Muscle of arm (tissue), 14 donors: ENCODE measurements at places on chromosomes 6 and 20. TPM values are rescaled to one million over a fixed set of nuclear protein-coding genes. Genes with fewer than 3 reads are reported as not detected.
A peak's percentile ranks its signal among the peaks of the same experiment; 100 is the strongest.

The RWDD1 gene
- 51.1 TPM for polyA plus RNA-seq

The SIRPD gene
- 0.12 TPM for polyA plus RNA-seq

The MACROD2 gene
- polyA plus RNA-seq: 3.4 TPM

The GMNN gene
- 12.1 TPM for polyA plus RNA-seq

GRCh38 chr20:44549123-44549522, 27.3 kb upstream of the SERINC3 start:
- no peak for DNase-seq

GRCh38 chr6:88119769-88120168, 46.4 kb downstream of the CNR1 start:
- DNase-seq: peak; percentile 1

DNA sequence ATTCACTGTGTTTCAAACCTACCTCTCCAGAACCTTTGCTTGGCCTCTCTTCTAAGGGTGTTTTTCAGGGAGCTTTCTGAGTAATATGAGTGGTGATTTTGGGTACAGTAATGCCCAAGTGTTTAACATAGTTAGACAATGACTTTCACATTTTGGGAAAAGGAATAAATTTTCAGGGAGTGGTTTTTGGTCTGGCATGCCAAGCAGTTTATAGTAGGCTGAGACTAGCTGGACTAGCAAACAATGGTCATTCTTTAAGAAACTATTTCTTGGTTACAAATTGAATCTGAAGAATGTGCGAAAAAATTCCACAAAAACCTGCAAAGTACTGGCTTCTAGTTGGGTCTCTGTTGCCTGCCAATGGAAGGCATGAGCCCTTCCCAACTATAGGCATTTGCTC, 15.4 kb downstream of the FNDC1 start:
- DNase-seq: no peak

GRCh38 chr6:150683320-150683719, 83.6 kb downstream of the PLEKHG1 start:
- no peak for DNase-seq

- DNase-seq: peak; percentile 68
Observed at GRCh38 chr6:127302728-127303660, 36.3 kb downstream of the RNF146 start.

DNA sequence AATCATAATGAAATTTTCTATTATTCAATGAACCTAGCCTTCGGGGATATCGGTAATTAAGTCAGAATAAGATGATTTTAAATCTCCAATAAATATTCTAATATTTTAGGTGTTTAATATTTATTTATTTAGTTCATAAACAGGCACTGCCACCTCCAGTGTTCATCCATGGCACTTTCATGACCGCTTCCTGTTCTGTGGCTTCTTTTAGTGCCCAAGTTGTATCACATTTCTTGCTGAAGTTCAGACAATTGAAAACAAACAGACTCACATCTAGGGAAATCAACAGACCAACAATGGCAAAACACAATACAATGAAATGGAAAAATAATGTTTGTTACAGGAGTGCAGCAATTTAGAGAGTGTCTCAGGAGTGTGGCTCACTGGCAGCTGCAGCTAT, 26.0 kb downstream of the HDDC2 start:
- DNase-seq: no peak

DNA sequence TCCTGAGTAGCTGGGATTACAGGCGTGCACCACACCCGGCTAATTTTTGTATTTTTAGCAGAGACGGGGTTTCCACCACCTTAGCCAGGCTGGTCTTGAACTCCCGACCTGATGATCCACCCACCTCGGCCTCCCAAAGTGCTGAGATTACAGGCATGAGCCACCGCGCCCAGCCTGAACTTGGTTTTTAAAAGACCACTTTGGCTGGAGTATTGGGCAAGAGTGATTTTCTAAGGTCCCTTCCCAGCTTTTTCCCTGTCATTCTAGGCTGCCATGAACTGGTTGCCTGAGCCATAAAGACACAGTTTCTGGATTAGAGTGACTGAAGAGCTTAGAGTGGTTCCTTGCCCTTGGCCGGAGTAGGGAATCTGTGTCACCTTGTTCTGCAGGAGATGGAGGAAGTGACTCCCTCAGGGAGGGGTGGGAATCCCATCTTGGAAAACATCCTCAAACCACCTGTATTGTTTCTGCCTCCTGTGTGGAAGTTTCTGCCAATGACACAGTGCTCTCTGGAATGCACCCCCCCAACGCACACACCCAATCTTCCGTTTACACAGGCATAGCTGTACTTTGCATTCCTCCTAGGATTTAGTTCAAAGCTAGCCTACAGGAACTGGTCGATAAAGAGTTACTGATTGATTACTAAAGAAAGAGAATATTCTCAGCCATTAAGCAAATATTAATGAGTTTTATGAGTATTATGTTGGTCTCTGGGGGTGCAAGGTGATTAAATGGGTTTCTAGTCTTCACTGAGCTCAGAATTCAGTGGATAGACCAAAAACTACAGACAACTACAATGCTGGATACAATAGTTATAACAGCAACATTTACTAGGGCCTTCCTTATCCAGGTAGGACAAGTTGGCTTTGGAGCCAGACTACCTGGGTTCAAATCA, 18.2 kb downstream of the BCL2L1 start:
- no peak for DNase-seq
